HFF-Myc (cell line): ENCODE measurements at places on chromosomes 16 and 17.

DNA sequence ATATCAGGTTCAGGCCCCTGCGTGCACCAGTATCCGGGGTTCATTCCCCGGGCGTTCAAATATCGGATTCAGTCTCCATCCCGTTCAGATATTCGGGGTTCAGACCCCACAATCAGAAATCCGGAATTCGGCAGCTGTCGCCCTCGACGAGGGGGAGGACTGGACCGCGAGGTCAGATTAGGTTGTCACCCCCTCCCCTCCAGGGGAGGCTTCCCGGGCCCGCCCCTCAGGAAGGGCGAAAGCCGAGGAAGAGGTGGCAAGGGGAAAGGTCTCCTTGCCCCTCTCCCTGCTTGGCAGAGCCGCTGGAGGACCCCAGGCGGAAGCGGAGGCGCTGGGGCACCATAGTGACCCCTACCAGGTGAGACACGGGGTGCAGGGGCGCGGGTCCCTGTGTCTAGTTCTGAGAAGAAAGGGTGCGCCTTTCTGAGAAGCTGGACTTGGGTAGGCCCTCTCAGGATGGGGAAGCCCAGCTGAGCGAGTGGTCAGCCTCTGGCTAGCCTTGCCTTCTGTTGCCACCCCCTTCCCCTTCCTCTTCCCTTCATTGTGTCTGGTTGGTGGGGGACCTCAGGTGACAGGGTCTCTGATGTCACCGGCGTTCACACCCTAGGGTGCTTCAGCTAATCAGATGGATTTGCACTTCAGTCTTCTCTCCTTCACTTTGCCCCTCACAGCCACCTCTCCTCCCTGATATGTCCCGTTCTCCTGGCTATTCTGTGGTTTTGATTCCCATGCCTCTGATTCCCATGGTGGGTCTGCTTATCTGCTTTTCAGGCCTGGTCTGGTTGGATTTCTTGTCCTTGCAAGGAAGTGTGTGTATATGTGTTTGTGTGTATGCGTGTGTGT lies 844 bp downstream of the TAOK2 start:
- DNase-seq = no peak

DNA sequence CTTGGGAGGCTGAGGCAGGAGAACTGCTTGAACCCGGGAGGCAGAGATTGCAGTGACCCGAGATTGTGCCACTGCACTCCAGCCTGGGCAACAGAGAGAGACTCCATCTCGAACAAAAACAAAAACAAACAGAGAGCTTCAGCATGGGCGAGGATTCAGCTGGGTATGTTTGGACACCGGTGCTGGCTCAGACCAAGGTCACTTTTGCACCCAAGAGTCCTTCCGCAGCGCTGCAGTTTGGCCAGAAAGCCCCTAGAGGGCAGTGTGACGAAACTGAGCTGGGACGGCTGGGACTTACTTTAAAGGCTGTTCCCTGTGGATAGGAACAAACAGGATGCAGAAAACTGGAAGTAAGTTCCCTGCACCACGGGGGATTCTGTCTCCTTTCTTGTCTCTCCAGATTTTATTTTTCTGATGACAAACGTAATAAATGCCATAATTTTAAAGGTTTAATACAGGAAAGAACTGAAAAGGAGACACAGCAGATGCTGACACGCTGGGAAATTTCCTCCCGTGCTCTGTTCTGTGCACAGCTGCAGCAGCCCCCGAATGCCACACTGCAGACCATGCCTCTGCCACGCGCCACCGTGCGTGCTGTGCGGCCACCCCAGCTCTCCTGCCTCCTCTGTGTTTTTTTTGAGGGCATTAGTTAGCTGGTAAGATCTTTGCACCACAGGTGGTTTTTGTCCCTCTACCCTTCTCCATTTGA lies 25.2 kb upstream of the USP36 start:
- peak; percentile 58 for DNase-seq

DNA sequence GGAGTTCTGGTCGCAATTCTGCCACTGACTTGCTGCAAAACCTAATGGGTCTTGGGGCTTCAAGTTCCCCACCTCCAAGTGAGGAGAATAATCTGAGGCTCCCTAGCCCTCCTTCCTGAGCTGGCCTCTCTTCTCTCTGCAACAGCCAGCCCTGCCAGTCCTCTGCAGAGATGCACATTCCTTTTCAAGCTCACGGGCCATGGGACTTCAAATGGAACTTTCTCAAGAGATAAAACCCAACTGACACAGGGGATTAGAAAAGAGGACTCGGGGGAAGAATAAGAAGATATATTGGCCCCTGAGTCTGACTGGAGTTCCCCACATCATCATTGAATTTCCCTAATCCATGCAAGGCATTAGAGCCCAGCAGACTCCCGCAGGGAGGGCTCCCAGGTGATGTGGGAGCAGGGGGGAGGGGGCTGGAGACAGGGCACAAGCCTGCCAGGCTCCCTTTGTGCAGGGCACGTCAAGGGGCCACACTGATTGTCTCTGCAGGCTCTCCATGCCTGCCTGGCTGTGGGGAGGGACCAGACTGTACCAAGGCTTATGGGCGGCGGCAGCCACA lies 131.0 kb downstream of the CCDC144A start:
- no peak for DNase-seq

DNA sequence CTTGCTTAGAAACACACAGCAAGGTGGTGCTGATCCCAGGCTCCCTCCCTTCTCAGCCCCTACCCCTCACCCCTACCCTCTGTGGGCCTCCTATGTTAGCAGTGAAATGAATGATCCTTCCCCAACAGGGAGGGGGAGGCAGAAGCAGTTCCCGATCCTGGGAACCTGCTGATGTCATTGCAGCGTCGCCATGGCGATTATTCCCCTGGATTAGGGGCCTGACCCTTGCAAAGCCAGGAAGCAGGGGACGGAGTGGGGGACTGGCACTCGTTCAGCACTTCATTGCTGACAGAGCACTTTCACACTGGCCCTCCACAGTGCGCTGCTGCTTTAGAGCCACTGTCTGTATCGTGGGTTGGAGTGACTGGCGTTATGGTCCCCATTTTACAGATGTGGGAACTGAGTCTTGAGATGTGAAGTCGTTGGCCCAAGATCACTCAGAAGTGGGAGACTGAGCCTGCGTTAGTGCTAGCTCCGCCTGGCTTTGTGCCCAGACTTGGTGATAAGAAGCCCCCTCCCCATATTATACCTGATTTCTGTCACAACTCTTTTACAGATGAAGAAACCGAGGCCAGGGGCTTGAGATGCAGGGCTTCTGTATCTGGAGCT lies 26.6 kb downstream of the LASP1 start:
- DNase-seq = no peak

- no peak for DNase-seq
Measured at GRCh38 chr17:82745524-82745923, 6.3 kb upstream of the TBCD start.

GRCh38 chr17:57782062-57782490 lies 37.0 kb upstream of the CCDC182 start:
- DNase-seq = no peak

GRCh38 chr16:80580109-80580832 lies 39.5 kb downstream of the DYNLRB2 start:
- DNase-seq = no peak

DNA sequence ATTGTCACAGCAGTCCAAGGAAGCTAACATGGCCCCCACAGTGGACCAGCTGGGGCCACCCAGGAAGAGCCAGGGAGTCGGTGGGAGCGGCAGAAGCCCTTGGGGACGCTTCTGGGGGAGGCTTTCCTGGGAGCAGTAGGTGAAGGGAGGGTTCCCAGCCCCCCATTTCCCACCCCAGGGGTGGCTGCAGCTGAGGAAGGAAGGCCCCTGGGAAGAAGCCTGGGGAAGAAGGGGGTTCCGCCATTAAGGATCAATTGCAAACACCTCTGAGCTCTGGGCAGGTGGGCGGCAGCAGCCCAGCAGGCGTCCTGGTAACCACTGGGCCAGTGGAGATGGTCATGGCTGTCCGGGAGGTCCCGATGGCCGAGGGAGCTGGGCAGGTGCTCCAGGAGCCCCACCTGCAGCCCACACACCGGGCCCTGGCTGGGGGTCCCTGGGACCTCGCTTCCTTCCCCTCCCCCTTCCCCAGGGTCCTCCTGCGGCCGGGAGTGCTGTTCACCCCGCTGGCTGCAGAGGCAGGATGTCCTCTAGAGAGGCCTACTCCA lies 592 bp upstream of the PERCC1 start:
- no peak for DNase-seq

DNA sequence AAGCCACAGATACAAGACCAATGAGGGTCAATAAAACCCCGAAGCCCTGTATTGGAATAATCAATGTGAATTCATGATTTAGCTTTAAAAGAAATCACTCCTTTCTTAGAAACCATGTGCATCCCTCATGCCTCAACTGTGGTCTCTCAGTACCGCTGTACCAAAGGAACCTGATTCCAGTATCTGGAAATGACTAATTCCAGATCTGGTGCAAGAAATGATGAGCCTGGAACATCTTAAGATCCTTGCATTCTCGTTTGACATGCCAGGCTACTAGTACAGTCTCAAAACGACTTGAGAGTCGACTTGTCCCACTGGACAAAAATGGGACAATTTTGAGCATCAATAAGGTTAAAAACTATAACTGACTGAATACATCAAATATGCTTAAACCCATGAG lies 21.2 kb downstream of the USP31 start:
- no peak for DNase-seq

DNA sequence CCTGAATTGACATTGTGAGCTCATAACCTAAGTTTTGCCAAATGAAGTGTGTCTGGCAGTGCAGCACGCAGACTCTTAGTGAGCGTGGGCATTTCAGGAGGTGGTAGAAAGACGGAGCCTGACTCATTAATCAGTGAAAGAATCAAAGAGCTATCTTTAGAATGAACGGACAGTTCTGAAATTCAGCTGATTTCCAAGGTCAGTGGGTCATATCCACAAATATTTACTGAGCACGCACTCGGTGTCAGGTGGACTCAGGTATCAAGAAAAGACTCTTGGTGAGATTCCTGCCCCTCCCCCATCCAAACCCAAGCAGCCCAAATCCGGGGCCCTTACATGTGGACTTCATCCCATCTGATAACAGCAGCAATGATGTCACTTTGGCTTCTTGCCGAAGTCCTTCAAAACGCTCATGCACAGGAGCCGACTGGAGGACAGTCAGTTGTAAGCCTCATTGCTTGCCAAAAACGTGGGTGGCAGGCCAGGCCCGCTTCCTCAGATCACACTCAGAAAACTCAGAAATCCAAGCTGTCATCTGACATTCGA lies 185.8 kb downstream of the HS3ST3A1 start:
- no peak for DNase-seq

- no peak for DNase-seq
Measured at GRCh38 chr16:12298285-12298684, 321.8 kb downstream of the SNX29 start.

DNA sequence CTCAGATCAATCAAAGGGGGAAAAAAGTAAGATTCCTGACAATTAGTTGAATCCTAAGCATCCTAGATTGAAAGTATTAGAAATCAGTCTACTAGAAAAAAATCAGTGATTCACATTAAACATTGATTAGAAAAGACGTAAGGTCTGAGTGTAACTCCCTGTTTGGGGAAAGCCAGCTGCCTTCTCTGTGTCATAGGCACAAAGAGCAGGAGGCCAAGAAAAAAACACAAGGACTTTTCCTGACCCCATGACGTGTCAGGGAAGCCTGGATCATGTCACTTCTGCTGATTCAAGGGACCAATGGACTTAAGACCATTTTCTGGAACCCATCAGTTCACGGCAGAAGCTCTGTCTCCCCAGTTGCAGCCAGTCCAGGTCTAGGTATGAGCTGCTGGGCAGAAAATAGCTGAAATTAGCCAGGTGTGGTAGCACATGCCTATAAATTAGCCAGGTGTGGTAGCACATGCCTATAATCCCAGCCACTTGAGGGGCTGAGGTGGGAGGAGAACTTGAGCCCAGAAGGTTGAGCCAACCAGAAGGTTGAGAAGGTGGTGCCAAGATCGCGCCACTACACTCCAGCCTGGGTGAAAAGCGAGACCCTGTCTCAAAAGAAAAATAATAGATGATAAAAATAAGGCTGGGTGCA lies 35.9 kb downstream of the RANBP10 start:
- DNase-seq = no peak

DNA sequence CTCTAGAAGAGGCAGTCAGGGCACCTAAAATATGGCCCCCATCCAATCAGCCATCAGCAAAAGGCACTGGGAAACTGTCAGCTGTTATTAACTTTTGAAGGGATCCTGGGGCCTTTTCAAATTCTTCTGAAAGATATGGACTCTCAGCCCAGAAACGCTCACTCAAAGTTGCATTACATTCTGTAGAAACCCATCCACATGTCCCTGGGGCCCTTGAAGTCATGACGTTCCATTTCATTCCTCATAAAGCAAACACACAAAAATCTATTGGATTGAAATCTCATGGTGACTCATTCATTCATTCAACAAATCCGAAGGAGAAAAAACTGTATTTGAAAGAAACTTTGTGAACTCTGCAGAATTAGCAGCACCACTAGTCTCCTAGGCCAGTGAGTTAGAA lies 215.3 kb downstream of the C16orf95 start:
- DNase-seq = no peak

GRCh38 chr16:3474136-3474779 lies 21.0 kb downstream of the C16orf90 start:
- no peak for DNase-seq

DNA sequence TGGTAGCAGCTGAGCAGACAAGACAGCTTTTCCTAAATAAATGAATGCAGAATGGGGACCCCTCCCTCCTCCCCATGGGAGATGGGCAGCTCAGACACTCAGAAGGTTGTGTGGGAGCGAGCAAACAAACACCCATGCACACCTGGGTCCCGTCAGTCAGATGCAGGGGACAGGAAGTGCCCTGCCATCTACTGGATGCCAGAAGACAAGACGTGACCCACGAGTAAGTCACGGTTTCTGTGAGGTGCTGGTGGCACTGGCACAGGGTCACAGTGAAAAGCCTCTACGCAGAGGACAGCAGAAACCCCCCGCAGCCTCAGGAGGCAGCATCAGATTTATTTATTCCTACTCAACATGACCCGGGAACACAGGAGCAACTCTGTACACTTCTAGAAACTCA lies 8.4 kb downstream of the HBQ1 start:
- DNase-seq = no peak

- no peak for DNase-seq
Measured at GRCh38 chr17:35715416-35715815, 16.0 kb upstream of the RASL10B start.

DNA sequence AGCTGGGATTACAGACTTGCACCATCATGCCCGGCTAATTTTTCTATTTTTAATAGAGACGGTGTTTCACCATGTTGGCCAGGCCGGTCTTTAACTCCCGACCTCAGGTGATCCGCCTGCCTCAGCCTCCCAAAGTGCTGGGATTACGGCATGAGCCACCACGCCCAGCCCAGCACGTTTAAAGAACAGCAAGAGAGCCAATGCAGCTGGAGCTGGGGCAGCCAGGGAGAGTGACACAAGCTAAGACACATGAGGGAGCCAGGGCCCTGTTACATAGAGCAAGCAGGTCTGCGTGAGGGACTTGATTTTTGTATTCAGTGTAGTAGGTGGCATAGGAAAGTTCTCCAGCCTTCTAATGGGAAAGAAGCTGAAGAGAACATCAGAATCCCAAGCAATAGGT lies 21.7 kb upstream of the GOSR2 start:
- no peak for DNase-seq

- DNase-seq = no peak
Measured at GRCh38 chr16:72865258-72865657, 182.7 kb downstream of the ZFHX3 start.

- peak; percentile 85 for DNase-seq
Measured at GRCh38 chr17:50269477-50270434, 4.5 kb upstream of the TMEM92 start.
